ENCODE measurements at places on chromosomes 3 and 15.

- no peak for DNase-seq
Observed at GRCh38 chr15:78302579-78303312, 3.3 kb upstream of the SKIC8 start.

DNA sequence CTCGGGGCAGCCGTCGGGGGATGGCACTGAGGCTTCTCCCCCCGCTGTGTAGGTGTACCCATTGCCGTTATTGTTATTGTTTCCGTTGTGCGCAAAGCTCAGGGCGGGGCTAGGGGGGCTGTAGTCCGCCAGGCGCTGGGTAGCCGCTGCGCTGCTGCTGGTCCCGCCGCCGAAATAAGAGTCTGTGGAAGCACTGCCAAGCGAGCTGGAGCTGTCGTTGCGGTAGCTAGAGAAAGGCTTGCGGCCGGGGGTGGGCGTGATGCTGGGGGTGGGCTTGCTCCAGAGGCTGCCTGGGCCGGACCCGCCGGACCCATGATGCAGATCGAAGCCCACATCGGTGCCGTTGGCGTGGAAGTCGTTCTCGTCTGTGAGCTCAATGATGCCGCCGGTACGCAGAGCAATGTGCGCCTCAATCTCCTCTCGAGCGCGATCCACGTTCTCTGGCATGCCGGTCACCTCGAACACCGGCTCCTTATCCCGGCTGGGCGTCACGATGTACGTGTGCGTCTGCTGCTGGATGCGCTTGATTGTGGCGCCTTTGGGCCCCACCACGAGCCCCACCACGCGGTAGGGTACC is 1.9 kb downstream of the MEX3B start:
- DNase-seq = no peak

DNA sequence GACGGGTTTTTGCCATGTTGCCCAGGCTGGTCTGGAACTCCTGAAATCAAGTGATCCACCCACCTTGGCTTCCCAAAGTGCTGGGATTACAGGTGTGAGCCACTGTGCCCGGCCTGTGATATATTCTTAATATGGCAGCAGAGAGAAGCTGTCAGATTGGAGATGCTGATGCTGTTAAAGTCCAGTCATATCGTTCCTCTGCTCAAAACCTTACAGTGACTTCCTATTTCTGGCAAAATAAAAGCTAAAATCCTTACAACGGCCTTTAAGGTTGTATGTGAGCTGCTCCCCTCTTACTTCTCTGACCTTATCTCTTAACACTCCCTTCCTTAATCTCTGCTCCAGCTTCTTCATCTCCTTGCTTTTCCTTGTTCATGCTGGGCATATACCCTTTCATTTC is 26.6 kb upstream of the MGA start:
- DNase-seq = no peak

DNA sequence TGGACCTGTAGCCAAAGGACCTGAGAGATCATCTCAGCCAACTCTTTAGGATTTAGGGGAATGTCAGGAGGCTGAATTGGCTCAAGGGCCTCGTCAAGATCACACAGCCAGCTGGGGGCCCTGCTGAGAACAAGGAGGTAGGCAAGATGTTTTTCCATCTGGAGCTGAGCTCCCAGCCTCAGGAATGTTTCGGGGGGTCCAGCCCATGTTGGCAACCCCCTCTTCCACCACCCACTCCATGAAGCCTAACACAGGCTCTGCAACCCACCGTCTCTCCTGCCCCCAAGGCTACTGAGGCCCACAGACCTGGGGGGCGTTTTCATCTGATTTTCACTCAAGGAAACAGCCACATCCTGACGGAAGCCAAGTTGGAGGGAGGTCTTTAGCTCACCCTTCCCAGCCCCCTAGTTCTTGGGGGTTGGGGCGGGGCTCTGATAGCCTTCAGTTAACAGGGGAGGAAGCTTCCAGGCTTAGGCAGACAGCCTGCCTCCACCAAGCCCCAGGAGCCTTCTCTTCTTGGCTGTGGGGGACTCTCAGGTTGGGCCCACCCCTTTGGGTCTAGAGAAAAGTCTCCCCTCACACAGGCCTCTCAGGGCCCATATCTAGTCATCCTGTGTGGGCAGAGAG is 48.8 kb downstream of the EPHB3 start:
- DNase-seq = no peak

DNA sequence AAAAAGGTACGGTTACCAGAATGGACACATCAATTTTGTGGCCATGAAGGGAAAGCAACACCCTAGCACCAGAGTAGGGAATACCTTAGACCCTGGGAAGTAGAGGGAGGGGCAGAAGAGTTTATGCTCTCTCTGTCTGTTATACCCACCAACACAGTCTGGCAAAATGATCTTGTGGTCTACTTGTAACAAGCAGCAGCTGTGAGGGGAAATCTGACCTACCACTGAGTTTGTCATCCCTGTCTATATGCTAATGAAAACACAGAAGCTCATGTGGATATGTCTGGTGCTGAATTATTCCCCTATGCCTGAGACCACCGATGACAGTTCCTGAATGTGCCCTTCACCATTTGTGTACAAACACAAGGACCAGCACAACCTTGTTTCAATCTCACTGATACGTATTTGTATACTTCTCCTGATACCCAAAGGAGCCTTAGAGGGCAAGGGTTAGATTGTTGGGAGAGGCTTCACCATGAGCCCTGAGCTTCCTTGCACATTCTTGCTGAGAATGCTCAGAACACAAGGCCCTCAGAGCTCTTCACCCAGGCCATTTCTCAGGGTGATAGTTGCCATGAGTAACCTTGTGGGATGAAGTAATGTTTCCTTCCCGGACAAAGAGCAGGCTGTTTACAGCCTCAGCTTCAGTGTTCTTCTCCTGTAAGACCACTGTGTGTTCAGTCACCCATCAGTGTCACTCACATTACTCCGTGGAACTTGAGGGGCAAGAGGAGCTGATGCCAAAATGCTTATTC is 24.7 kb upstream of the ZNF639 start:
- no peak for DNase-seq

Measured in effector CD4-positive, alpha-beta T cell (primary cell).